ENCODE measurements at places on chromosomes 2 and 18. TPM values are rescaled to one million over a fixed set of nuclear protein-coding genes. Genes with fewer than 3 reads are reported as not detected.

Gene CXCR4
- total RNA-seq: 2,224 TPM

GRCh38 chr2:18959952-18960717 is 370.8 kb upstream of the NT5C1B start:
- no peak for DNase-seq

- no peak for DNase-seq
Observed at GRCh38 chr2:237573721-237574415, 7.5 kb downstream of the PRLH start.

DNA sequence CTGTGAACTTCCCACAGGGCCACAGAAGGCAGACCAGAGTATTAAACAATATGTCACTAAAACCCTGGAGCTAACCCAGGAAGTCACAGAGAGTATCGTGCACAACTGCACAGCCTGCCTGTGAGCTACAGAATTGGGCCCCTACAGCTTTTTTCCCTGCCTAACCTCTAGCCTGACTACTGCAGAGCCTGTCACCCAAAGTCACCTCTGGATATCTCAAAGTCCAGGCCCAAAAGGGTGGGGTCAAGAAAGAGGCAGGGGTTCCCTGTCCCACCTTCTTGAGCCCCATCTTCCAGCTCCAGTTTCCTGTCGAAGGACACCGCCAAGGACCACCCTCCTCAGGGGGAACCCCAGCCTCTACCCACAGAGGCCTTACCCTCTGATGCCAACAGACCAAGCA is 13.5 kb downstream of the GAD1 start:
- no peak for DNase-seq

- no peak for DNase-seq
Observed at GRCh38 chr18:45085916-45086624, 405.4 kb downstream of the SETBP1 start.

Gene CD207
- not detected for total RNA-seq

- DNase-seq: no peak
Observed at GRCh38 chr18:41378598-41378997, 576.4 kb upstream of the PIK3C3 start.

GRCh38 chr2:85185431-85185940 is 52.3 kb downstream of the TCF7L1 start:
- no peak for DNase-seq

- DNase-seq: no peak
Observed at GRCh38 chr18:30679285-30679930, 363.1 kb downstream of the DSC3 start.

DNA sequence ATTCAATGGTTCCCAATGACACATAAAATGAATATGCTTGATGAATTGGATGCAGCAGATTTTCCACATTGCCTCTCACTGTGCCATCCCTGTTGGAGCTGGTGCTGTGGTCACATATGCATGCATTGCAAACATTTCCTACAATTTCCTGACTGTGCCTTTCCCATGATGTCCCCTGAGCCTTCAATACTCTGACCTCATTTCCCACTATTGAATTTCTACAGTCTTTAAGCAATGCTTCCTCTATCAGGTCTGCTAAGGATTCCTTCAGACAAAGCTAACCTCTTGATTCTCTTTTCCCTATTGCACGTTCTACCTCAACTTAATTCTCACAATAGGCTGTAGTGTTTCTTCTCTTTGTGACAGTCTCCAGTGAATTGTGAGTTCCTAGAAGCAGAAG is 342.5 kb upstream of the CRIM1 start:
- no peak for DNase-seq

DNA sequence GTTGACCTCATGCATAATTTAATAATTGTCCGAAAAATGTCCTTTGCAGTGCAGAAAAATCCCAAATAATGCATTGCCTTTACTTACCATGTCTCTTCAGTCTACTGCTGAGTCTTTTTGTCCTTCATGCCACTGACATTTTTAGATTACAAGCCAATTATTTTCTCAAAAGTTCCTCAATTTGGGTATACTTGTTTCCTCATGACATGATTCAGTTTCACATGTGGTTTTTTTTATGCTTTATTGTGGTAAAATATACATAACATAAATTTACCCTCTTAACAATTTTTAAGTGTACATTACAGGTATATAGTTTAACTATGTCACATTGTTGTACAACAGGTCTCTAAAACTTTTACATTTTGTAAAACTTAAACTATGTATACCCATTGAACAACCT is 81.0 kb downstream of the EPC2 start:
- no peak for DNase-seq

GRCh38 chr2:99278793-99279291 is 22.2 kb downstream of the LYG1 start:
- DNase-seq: no peak

Gene GPBAR1
- 1.2 TPM for total RNA-seq

Gene TUBA3E
- total RNA-seq: not detected

Gene SLC25A12
- total RNA-seq: 19.9 TPM

Gene SCYGR4
- not detected for total RNA-seq

- no peak for DNase-seq
Observed at GRCh38 chr2:191270306-191271161, 25.3 kb downstream of the MYO1B start.

GRCh38 chr18:42287047-42287446 is 332.0 kb downstream of the PIK3C3 start:
- DNase-seq: no peak

Gene ABCG5
- total RNA-seq: not detected

GRCh38 chr2:113829270-113829669 is 60.6 kb upstream of the ACTR3 start:
- DNase-seq: no peak

Gene EML4
- total RNA-seq: 293 TPM

Gene AMMECR1L
- 14.0 TPM for total RNA-seq

Gene DPYSL5
- not detected for total RNA-seq

Gene CFAP221
- not detected for total RNA-seq

DNA sequence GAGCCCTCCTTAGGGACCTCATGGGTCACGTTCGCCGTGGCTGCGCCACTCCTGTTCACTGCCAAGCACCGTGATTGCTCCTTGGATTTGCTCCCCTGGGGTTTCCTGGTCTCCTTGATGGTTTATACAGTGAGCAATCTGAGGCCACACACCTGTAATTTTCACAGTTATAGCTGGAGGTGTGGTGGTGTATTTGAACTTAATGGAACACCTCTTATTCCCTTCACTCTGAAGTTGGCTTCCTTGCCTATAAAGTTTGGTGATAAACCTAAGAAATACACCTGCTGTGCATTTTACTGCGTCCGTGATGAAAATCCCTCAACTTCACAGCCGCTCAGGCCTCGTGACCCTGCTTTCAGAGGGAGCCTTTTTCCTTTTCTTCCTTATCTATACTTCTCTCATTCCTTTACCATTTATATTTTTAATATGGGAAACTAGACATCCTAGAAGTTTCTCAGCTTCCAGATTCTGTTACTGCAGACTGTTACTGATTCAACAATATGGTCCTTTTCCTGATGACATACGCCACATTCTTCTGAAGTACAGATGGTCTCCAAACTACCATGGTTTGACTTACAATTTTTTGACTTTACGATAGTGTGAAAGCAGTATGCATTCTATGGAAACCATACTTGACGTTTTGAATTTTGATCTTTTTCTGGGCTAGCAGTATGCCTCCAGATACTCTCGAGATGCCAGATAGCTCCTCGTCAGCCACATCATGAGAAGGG is 8.6 kb downstream of the ATG4B start:
- DNase-seq: no peak

Gene NEURL3
- not detected for total RNA-seq

- DNase-seq: no peak
Observed at GRCh38 chr2:199344012-199344411, 113.7 kb downstream of the SATB2 start.

Gene TDRD15
- total RNA-seq: not detected

- DNase-seq: no peak
Observed at GRCh38 chr2:101327863-101328394, 19.4 kb upstream of the RNF149 start.

DNA sequence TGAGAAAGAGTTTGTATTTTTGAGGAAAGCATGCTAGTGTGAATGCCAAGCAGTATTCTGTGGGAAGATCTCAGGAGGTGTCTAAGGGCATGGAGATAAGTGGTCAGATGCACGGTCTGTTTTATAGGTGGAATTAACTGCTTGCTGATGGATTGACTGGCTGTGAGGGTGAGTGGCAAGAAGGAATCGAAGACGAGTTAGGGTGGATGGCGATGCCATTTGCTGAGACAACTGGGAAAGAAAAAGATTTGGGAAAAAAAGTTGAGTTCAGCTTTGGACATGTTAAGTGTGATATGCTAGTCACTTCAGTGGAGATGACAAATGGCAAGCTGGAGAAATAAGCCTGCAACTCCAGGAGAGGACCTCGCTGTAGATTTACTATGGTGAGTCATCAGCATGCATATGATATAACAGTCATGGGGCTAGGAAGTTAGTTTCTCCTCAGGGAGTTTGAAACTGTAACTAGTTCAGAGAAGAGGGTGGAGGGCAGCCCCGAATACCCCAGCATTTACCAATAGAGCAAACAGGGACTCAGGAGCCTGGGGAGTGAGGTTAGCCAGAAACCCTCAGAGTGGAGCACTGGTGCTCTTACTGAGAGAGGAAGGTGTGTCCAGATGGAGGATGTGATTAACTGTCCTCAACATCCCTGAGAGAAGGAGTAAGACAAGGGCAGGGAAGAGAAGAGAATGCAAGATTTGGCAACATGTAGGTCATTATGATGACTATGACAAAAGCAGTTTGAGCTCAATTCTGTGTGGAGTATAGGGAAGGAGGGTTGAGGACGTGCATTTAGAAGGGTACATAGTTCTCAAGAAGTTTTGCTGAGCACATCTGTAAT is 2.0 kb upstream of the HK2 start:
- DNase-seq: no peak

GRCh38 chr2:85096616-85097015 is 36.6 kb upstream of the TCF7L1 start:
- no peak for DNase-seq

DNA sequence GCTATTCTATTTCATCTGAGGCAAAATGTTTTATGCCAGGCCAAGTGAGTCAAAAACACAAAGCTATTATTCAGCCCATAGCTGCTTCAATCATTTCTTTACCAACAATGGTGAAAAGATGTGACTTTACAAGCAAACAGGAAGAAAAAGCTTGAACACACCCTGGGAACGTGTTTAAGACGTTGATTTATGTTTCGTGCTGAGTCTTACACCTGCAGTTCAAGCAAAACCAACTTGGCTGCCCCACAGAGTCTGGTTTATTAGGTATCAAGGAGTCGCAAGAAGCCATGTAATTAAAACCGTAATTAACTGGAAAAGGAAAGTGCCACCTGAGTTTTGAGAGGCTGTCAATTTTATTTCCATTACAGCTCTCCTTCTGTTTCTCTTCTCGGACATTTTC is 295.5 kb downstream of the MEIS1 start:
- DNase-seq: no peak

DNA sequence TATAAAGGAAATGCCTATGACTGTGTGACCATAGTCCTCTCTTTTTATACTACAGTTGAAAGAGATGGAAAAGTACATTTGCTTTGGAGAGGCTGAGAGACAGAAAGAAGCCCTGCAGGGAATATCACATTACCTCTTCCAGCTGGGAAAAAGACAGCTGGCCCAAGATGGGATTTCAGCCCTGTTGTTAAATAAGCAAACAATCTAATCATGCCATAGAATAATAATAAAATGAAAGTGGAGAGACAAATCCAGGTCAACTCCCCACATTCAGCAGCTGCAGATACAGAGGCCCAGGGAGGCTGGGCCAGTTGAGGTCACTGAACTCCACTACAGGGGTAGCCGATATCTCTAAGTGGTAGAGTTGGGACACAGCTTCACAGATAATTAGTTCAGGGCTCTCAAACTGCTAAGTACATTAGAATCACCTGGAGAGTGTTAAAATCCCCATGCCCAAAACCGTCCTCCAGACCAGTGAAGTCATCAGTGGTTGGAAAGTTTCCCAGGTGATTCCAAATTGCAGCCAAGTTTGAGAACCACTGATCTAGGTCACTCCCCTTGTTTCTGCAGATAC is 81.9 kb downstream of the MOGAT1 start:
- no peak for DNase-seq

DNA sequence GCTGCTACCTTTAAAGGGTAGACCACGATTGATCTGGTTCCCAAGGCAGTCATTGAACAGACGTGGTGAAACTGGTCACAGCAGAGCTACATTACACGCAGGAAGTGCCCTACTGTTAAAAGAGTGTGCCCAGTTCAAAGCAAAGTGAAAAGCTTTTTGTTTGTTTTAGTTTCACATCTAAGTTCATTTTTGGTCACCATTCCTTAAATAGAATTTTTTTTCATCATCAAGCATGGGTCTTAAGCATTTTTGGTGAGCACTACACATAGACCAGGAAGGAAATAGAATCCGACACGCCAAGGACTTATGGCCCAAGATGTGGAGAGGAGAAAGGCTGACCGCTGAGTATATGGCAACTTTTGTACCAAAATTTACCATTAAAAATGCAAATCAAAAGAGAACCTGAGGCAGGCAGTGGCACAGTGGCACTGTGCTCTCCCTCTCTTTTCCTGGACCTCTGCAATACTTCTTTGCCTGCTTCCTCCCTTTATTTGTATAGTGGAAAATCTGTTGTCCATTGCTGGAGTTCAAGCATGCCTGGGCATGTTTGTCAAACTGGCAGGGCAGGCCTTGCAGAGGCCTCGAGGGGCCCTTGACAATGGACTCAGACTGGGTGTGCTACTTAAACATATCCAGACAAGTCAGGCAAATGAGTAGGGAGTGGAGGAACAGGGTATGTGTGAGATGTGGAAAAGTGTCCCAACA is 42.6 kb upstream of the HNRNPA3 start:
- DNase-seq: peak; percentile 53

DNA sequence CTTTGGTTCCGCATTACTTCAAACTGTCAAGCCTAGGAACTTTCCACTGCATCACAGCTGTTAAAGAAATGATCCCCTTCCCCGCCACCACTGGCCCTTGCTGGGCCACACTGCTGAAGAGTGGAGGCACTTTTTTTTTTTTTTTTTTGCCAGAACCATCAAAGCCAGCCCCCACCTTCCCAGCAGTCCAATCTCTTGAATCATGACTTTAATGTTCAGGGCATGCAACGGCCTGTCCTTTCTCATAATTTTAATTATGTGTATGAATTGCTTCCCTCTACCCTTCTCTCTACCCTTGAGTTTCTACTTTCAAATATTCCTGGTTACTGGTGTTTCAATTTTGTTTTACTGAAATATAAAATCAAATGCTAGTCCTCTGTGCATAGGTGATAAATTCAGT is 102.1 kb upstream of the LMAN1 start:
- no peak for DNase-seq

DNA sequence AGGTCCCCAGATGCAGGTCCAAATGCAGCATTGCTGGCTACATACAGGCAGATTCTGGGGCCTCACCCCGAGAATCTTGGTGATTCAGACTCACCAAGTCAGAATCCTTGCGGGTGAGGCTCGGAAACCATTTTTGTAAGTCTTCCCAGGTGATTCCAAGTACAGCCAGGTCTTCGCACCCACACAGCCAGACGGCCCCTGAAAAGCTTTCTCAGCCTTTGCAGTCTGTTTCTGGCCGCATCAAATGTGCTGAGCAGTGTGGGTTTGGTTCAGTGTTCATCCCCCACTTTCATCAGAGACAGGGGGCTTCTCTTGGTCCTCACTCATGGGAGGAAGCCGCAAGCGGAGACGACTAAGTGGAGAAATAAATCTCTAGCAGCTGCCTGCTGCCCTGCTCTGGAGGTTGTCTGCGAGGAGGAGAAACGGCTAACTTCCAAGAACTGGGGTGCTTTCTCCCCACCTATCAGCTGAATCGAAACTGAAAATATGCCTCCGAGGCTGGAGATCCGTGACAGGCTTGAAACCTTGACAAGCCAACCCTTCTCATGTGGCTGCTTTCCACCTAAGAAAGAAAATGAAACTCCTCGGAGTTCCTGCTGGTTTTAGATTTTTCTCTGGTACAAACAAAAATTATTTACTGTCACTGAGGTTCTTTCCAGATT is 8.9 kb upstream of the TMEM185B start:
- peak; percentile 48 for DNase-seq

Gene SOX11
- total RNA-seq: not detected

Gene HOXD10
- total RNA-seq: not detected
